ENCODE measurements at places on chromosomes 6 and 20.

GRCh38 chr6:74256381-74256780 is 560.4 kb downstream of the CD109 start:
- no peak for DNase-seq

GRCh38 chr20:1669304-1669703 is 11.7 kb upstream of the SIRPG start:
- DNase-seq, result no peak

DNA sequence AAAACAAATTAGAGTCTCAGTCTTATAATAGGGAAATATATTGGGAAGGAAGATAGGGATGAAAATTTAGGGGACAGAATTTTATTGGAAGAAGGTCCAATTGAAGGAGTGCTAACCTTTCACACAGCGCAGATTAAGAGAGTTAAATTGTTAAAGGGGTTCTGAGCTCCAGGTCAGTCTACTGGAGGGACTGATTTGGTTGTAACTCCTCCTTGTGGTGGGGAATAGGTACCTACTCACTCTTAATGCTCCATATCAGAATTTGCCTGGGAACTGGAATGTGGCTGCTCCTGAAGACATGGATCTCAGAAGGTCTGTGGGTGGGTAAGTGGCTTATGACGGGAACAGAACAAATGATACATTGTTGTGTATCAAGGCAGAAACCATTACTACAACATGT is 143.5 kb downstream of the FLRT3 start:
- no peak for DNase-seq

DNA sequence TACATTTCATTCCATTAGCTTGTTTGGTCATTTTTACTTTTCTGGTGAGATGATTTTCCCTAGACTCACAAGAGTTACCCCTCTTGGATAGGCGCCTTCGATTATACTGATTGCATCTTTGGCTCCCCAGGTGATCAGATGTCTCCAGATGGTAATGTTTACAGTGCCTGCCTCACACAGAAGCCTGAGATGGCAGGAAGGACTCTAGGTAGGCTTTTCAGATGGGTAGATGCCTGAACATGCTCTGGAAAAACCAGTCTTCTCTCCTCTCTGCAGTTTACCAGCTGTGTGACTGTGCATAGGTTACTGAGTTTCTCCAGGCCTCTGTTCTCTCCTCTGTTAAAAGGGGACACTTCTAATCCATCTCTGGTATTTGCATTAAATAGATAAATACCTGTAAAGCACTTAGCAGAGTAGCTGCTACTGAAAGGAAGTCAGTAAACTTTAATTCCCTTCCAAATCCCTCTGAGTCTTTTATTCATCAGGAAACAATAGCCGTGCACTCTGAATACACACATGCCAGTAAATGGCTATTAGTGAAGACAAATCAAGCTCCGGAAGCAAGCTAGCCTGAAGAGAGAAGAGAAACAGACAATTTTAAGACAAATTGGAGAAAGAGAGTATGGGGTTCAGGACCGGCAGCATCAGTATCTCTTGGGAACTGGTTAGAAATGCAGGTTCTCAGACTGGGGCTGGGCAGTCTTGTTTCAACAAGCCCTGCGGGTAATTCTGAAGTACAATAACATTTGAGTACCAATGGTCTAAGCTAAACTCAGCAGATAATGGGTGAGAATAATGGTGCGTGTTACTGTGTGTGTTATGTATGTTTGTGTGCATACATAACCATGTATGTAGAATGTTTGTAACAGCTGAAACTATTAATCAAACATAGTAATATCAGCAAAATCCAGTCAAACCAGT is 139.4 kb downstream of the UST start:
- DNase-seq, result no peak

- DNase-seq, result no peak
Observed at GRCh38 chr20:25227317-25227831, 20.5 kb upstream of the PYGB start.

DNA sequence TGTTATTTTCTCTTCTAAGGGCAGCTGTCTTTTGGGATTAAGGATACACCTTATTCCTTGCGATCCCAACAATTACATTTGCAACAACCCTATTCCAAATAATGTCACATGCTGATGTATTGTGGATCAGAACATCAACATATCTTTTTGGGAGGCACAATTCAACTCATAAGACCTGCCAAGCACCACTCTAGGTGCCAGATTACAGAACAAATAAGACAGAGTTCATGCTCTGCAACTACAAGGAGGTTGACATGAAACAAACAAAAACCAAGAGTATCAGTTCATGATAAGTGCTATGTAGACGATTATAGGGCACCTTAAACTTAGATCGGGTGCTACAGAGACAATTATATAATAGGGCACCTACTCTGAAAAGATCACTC is 203.2 kb upstream of the SGK1 start:
- DNase-seq, result no peak

- no peak for DNase-seq
Observed at GRCh38 chr20:32563311-32564272, 21.5 kb downstream of the NOL4L start.
